ENCODE measurements at places on chromosomes 6 and 20. TPM values are rescaled to one million over a fixed set of nuclear protein-coding genes. Genes with fewer than 3 reads are reported as not detected.

COL12A1 gene
- 1,042 TPM for polyA plus RNA-seq

DNA sequence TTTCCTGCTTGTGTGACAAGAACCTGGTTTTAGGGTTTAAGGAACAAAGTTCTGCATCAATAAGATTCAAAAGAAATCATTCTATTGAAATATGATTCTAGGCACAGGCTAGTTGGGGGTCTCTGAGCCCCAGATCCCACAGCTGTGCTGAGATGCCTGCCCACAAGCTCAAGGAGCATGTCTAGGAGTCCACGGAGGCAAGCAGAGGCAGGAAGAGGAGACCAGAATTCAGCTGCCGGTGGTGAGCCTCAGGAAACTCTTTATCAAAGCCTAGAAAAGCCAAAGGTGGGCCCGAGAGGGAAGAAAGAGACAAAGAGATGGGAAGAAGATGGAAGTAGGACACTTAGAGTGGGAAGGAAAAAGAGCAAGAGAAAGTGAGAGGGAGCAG is 40.7 kb upstream of the DDR1 start:
- DNase-seq = no peak

DNA sequence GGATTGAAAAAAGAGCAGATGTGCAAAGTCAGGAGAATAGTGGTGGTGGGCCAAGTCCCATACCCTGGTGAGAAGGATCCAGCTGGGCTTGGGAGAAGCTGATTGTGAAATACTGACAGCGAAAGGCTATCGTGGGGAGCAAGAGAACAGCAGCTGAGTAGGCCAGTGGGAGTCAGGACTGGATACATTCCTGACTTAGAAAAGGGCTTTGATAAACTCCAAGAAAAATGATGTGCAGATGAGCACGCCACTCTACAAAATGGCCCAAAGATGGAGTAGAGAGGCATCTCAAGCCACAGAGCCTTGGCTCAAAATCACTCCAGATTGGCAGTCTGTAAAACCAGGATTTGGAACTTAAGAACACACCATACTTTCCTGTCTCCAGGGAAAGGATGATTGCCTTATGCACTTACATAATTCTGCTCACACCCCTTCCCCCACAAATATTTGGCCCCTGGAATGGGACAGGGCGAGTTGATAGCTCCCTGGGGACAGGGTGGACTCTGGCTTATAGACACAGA is 578.7 kb downstream of the MAFB start:
- DNase-seq = no peak

DNA sequence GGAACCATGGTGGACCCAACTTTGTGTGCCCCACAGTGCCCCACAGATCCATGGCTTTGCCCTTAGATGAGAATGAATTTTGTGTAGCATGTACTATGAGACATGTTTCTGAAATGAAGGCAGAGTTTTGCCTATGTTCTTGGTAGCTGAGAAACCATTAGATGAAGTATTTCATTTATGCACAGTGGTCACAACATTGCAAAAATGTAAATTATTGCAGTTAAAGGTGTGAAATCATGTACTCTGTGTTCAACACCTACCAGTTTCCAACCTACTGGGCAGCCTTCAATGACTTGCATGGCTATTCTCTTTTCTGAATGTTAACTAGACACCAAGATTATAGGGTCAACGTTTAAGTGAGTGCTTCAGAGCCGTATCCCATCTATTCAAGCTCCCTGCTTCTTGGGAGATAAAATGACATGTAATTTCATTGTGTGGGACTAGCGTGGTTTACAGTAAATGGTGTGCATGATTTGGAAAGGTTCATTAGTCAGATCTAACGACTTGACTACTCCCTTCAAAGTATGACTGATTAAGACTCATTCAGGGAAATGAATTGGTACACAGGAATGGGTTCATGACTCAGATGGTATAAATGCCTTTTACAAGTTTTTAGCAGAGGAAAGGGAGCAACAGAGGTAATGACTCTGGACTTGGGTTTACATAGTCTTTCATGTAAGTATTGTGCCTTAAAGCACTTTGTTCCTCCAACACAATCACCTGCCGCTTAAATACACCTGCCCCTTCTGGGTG is 106.1 kb upstream of the AKIRIN2 start:
- no peak for DNase-seq

OR2B6 gene
- polyA plus RNA-seq = 0.09 TPM

DNA sequence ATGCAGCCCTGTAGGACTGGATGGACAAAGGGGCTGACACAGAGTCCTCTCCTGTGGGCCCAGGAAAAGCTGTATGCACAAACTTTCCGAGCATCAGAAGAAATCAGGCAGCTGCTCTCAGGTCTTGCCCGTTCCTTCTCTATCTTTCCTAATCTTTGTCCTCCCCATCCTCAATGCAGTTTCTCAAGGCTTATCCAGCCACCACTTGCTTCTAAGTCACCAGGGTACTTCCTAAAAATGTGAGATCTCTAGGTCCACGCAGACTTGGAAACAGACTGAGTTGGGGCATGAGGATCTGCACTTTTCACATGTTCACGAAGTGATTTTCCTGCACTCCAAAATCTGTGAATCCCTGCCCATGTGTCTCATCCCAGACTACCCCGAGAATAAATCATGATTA is 394.5 kb upstream of the SLC35B3 start:
- DNase-seq = no peak

DNA sequence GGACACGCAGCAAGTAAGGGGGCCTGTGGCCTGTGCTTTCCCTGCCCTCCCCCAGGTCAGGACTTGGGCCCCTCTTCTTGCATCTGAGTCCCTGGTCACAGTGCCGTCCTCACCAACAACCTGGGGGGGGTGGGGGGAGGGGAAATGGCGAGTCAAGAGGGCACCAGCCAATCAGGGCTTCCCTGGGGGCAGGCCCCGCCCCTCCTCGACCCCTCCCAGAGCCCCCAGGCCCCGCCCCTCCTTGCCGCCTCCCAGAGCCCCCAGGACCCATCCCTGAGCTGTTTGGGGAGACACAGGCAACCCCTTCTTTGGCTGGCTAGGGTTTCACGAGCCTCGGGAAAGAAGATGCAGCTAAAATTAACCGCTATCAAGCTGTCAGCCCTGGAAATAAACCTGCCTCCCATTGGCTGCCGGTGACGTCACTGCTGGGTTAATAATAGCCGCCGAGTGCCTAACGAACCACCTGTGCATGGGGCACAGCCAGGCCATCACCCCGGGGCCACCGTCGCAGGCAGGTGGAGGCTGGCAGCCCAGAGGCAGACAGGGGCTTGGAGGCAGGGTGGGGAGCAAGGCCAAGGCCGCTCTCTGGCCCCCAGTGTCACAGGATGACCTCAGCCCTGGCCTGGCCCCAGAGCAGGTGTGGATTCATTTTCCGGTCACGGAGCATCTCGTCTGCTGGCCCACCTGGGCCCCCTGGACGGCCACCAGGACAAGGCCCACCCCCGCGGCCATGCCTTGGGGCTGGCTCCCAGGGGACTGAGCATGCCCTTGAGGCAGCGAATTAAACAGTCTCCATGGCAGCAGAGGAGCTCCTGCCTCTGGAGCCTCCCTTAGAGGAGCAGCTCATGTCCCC is 3.2 kb upstream of the EEF1A2 start:
- no peak for DNase-seq

- no peak for DNase-seq
These were observed 257.1 kb downstream of the BCKDHB start for GRCh38 chr6:80363501-80364122.

NR2E1 gene
- not detected for polyA plus RNA-seq

DNA sequence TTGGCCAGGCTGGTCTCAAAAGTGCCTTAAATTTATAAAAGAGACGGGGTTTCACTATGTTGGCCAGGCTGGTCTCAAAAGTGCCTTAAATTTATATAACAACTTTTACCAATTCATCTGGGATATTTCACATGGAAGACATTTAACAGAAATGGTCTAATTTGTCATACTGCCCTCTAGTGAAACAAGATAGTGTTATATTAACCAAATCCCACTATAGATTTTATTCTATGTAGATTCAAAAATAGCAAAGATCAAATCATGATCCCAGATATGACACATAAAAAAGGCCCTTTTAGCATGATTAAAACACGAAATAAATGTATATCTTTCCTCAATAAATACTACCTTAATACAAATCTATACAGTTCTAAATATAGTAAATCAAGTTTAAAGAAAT is 102.8 kb upstream of the TFAP2D start:
- DNase-seq = no peak

All from AG04450 (cell line).